ENCODE measurements at places on chromosomes 5 and 9.

- no peak for DNase-seq
These were observed 7.5 kb downstream of the ADAMTS13 start for GRCh38 chr9:133429641-133430161.

GRCh38 chr5:167688341-167689130 lies 602.9 kb upstream of the WWC1 start:
- no peak for DNase-seq

DNA sequence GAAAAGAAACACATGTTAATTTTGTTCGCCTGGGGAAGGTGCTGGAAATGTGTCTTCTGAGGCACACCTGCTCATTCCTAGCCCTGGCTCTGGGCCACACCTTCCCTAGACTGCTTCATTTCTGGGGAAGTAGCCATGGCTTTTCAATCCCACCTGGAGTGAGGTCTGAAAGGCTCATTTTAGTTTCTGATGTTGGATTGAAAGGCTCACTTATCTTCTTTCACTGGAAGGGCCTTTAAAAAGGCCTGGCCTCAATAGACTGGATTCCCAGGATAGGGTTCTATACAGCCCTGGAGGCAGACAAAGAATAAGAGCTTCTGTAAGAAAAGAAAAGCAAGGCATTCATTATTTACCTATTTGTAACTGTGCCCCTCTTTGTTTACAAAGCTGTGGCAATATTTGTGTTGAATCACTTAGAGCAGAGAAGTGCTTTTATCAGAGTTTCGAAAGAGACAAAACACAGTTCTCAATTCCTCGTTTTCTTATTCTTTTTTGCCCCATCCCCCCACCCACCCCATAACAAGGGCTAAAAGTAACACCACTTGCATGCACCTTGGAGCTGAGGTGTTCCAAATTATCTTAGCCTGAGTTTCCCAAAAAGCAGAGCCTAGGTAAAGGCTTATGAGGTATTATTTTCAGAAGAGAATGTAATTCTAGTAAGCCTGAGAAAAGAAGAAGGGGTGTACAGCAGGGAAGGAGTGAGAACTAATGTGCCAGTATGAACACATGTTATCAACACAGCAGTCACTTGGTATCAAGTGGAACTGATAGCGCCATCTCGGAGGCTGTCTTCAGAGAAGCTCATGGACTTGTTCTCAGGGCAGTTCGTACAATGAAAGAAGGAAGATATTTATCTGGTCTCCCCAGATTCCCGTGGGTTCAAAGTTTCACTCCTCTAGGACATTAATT lies 413.1 kb downstream of the KCTD16 start:
- no peak for DNase-seq

- DNase-seq, result no peak
These were observed 99.3 kb downstream of the FOCAD start for GRCh38 chr9:20783057-20784038.

DNA sequence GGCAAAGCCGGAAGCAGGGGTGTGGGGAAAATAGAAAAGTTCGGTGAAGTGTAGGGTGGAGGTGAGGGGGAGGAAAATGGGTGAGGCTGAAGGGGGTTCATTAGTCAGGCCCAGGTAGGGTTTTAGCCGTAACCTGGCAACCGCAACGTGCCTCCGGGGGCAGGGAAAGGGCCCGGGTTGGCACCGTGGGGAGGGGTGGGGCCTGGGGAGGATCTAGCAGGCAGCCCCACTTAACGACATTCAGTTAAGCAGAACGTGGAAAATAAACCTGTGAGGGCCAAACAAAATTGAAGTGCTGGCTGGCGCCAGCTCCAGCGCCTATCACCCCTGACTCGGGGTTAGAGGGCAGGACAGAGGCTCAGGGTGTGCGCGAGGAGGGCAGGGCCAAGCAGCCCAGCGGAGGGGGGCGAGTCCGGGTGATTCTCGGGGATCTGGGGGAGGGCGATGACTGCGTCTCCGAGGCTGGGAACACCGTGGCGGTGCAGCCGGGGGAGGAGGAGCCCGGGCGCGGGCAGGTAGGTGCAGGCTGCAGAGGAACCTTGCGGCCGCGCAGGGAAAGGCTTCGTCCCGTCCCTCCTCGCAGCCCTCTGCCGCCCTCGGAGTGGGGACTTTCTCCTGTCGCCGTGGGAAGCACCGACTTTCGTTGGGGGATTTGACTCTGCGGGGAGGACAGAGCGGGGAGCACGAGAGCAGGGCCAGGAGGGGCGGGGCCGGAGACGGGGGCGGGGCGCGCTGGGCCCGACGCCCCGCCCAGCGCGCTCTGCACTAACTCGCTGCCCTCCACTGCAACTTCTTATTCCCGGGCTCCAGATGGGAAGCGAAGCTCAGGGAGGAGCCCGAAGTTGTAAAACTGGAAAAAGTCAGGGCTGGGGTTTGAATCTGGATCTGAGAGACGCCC lies 5.1 kb downstream of the RGS14 start:
- peak; percentile 52 for DNase-seq

GRCh38 chr5:58849921-58850667 lies 267.2 kb downstream of the RAB3C start:
- no peak for DNase-seq

- no peak for DNase-seq
These were observed 8.2 kb upstream of the DOCK2 start for GRCh38 chr5:169628892-169629291.

DNA sequence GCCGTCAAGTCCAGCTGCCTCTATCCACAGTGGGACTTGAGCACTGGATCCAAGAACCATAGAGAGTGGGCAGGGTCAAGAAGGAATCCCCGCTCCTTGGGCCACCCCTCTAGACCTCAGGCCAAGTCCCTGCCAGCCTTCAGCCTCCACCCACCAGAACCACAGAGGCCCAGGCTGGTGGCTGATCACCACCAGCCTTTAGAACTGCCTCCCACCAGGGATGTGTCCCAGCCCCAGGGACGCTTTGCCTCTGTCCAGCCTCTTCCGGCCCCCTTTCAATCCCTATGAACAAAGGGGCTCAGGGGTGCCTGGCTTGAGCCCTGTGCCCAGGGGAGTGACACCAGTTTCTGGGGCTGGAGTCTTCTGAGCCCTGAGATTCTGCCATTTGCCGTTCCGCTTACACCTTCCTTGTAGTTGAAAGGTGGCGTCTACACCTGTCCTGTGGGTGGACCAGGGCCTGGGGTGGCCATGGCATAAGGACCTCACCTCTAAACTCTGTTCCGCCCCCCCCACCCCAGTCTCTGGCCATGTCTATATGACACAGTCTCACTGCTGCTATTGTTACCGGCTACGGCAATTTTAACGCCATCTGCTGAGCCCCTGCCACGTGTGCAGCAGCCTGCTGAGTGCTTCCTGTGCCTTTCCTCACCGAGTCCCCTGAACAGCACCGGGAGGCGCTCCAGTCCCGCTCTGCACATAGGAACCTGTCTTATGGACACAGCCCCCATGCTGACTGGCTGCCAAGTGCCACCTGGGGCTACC lies 35.7 kb upstream of the ORM1 start:
- no peak for DNase-seq

- DNase-seq, result no peak
These were observed 500 bp upstream of the MRPL22 start for GRCh38 chr5:154940375-154940771.

DNA sequence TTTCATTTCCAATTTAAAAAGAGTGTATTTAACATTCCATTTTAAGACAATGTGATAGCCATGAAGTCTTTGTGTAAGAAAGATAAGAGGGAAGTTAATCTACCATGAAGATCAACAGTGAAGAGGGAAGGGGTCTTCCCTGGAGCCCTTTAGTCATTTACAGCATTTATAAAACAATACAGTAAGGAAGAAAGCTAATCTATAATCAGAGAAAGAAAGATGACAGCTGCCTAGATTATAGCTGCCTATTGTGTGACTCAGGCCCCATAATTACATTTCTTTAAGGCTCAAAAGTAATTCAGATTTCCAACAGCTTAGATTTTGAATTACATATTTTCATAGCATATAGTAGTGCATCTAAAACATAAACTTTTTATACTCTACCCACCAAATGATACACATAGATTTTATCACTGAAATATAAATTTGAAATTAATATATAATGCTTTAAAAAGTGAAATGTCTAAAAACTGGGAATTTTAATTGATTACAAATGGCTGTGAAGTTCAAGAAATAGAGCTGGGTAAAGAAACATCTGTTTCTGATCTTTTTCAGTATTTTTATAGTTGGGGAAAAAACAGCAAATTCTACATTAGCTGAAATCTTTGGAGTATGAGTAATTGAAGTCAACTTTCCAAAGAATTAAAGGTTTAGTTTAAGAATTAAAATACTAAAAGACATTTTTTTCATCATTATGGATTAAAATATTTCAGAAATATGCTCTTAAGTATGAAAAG lies 89.6 kb downstream of the RIC1 start:
- DNase-seq, result no peak

DNA sequence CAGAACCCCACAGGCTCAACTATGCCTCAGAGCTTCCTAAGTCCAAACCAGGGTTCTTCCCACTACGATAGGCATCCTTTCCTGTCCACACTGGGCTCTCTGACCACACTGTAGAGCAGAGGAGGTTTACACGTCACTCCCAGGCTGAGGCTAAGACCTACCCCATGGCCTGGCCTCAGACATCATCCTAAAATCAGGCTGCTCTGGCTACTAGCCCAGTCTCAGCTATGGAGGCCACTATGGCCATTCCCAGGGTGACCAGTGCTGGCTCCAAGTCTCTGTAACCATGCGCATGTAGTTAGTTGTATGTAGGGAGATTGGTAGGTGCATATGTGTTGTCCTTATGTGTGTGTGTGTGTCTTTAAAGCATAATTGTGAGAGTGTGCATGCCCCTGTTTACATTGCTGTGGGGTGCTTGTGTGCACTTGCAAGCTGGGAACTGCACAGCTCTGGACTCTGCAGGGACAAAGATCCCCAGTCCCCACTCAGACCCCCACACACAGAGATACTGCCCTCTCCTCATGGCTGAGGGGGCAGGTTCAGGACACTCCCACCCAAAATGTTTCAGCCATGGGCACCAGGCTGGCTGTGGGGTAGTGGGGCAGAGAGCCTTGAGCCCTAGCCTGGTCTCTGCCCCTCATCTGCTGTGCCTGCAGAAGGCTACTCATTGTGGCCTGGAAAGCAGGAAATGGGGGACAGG lies 12.3 kb downstream of the PDLIM4 start:
- DNase-seq, result no peak

GRCh38 chr5:106014262-106014661 lies 1656.5 kb downstream of the EFNA5 start:
- no peak for DNase-seq

DNA sequence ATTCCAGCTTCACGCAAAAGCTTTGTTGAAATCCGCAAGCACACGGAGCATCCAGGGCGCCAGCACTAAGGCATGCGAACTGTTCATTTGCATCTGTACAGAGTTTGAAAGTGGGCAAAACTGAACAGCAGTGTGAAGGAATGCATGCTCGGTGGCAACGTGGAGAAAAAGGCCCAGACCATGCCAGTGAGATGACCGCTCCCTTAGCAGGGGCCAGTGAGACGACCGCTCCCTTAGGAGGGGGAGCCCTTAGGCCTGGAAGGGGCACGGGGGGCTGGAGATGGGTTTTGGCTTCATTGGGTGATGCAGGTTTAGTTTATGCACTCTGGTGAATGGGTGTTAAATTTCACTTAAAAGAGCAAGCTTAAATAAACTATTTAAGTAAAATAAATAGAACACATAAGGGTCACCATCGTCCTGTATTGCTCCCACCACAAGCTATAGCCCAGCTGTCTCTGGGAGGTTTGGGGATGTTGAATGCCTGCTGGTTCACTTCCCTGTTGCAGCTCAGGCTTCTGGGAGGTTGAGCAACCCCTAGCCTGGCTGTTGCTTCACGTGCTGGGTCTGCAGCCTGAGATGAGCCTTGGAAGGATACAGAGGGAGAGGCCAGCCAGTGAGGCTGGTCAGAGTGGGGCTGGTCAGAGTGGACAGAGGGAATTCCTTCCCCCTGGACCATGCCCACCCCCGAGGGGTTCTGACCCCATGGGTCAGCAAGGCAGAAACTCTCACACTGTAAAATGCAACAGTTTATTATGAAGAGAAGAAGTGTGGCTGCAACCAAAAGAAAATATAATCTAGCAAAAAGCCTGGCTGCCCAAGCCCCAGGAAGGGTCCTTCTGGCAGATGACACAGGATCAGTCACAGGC lies 4.6 kb upstream of the FCN1 start:
- DNase-seq, result no peak

DNA sequence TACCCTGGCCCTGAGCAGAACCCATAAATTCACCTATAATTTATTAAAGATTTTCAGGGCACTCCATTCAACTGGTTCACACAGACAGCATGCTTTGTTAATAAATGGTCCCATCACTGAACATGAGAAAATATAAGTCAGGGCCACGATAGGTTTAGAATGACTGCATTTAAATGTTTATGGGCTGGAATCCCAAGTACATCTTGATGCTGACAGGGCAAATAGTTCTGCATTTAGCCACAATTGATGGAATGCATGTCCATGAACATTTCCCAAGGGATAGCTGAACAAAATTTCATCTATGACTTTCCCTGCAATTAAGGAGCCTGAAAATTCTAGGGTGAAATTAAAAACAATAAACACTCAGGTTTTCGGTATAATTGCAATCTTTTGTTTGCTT lies 124.5 kb downstream of the CAAP1 start:
- no peak for DNase-seq

- no peak for DNase-seq
These were observed 12.9 kb downstream of the PLPP7 start for GRCh38 chr9:131302244-131303075.

GRCh38 chr5:107572715-107573368 lies 97.9 kb downstream of the EFNA5 start:
- no peak for DNase-seq

GRCh38 chr9:82410306-82410705 lies 421.7 kb downstream of the SPATA31D1 start:
- DNase-seq, result no peak

- DNase-seq, result no peak
These were observed 149.6 kb downstream of the DROSHA start for GRCh38 chr5:31382051-31382878.

DNA sequence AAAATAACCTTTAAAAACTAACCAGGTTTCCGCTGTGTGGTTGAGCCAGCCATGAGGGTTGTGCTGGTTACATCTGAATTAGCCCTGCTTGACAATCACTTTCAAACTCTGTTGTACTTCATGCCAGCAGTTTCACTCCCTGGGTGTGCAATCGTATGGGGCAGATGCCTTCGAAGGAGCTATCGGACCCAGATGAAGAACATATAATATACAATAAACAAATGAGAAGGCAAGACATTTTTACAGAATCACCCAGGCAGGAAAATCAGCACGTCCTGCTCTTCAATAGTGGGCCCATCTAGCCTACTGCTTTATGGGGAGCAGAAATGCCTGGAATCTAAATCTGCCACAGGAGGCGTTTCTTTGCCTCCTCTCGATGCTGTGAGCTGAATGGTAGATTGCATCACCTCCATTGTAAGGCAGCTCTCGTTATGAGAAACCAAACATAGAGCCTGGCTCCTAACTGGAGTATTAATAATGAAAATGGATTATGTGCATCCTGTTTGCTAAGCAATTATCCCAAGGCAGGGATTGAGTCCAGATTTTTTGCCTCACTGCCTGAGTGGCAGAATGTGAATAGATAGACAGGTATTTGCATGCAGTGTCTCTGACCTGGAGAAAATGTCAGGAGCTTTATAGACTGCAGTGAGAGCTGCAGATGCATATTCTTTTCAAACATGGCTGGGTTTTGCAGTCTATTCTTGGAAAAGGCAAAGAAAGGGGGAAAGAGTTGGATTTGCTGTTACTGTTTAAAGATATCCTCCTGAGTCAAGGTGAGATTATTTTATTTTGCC lies 143.3 kb upstream of the SMARCA2 start:
- DNase-seq, result no peak

GRCh38 chr5:99605904-99606303 lies 677.1 kb upstream of the CHD1 start:
- DNase-seq, result no peak

All from activated gamma-delta T cell treated with anti-CD3 and anti-CD28 coated beads, Interleukin-2, amount 50 U/mL, for 16 hours (primary cell).